ENCODE measurements at places on chromosomes 4 and X.

GRCh38 chrX:106286053-106286650, 118.0 kb downstream of the PWWP3B start:
- DNase-seq = no peak

DNA sequence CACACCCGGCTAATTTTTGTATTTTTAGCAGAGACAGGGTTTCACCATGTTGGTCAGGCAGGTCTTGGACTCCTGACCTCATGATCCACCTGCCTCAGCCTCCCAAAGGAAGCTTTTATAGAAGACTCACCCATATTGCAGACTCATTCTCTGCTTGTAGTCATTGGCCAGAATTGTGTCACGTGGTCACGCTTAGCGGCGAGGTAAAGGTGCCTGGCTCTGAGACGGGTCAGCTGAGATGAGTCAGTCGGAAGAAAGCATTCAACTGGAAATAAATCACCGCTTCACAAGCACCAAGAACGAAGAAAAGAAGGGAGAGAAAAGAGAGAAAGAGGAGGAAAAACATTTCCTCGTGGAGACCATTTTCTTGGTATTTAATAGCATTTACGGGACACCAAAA, 218.8 kb upstream of the NOCT start:
- no peak for DNase-seq

DNA sequence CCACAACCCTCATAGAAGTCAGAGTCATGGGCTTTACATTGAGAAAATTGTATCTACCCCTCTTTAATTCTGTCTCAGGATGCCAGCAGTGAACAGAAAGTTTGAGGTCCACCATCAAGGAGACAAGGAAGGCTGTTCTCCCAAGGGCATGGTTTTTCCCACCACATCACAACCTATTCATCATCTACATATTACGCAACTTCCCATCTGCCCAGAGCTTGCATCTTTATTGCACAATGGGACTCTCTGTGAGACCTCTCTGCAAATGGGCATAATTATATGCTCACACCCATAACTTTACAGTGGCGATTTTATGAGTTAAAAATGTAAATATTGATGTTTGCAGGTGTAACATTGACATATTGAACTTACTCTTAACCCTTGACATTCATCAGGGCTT, 38.9 kb downstream of the PAGE2 start:
- no peak for DNase-seq

DNA sequence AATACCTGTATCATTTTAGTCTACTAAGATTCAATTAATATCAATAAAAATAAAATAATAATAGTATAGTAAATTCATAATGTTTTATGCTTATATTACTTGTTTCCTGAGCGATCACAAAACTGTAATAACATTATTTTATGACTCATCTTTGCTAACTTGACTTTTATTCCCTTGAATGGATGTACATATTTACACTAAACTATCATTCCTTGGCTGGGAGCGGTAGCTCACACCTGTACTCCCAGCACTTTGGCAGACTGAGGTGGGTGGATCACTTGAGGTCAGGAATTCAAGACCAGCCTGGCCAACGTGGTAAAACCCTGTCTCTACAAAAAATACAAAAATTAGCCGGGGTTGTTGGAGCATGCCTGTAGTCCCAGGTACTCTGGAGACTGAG, 104.0 kb upstream of the SLC34A2 start:
- no peak for DNase-seq

Data from kidney (tissue), 22 donors.